ENCODE measurements at places on chromosomes 13 and 19. TPM values are rescaled to one million over a fixed set of nuclear protein-coding genes. Genes with fewer than 3 reads are reported as not detected.
A peak's percentile ranks its signal among the peaks of the same experiment; 100 is the strongest.

DNA sequence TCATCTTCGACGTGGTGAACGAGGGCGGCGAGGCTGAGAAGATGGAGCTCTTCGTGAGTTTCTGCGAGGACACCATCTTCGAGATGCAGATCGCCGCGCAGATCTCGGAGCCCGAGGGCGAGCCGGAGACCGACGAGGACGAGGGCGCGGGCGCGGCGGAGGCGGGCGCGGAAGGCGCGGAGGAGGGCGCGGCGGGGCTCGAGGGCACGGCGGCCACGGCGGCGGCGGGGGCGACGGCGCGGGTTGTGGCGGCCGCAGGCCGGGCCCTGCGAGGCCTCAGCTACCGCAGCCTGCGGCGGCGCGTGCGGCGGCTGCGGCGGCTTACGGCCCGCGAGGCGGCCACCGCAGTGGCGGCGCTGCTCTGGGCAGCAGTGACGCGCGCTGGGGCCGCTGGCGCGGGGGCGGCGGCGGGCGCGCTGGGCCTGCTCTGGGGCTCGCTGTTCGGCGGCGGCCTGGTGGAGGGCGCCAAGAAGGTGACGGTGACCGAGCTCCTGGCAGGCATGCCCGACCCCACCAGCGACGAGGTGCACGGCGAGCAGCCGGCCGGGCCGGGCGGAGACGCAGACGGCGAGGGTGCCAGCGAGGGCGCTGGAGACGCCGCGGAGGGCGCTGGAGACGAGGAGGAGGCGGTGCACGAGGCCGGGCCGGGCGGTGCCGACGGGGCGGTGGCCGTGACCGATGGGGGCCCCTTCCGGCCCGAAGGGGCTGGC, 52.6 kb downstream of the MAP4K1 start:
- peak overlapping the region; percentile 32 for H3K27ac ChIP-seq
- H3K36me3 ChIP-seq = no peaks in the 10 kb centered on the region
- H3K27me3 ChIP-seq = no peaks in the 10 kb centered on the region
- H3K4me1 ChIP-seq = peaks cover 7% of the 10 kb centered on the region

GRCh38 chr19:3547301-3547731, 8.3 kb downstream of the TEKTIP1 start:
- H3K4me3 ChIP-seq = no peak overlapping the region
- no peaks in the 10 kb centered on the region for H3K27me3 ChIP-seq
- no peak overlapping the region for H3K27ac ChIP-seq
- DNase-seq = no peak

GRCh38 chr19:8610936-8611300, 403 bp upstream of the ADAMTS10 start:
- peak overlapping the region; percentile 42 for H3K4me3 ChIP-seq
- H3K27ac ChIP-seq = no peak overlapping the region
- H3K27me3 ChIP-seq = no peaks in the 10 kb centered on the region
- peaks cover 12% of the 10 kb centered on the region for H3K4me1 ChIP-seq
- no peak for DNase-seq
- no peaks in the 10 kb centered on the region for H3K36me3 ChIP-seq

DNA sequence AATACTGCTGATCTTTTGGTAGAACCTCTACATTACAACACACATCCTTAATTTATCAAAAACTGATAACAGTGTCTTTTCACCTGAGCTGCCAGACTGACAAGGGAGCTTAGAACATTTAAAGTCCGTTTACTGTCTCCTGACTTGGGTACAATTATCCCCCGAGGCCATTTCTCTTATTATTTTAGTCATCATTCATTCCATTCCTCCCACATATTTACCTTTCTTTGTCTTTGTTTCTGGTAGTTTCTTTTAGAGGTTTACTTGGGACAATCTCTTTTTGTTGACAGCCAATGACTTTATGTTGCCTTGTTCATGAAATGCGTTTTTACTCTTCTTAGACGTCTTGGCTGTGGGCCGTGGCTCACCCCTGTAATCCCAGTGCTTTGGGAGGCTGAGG, 186.9 kb downstream of the PCCA start:
- DNase-seq = no peak
- H3K4me3 ChIP-seq = no peak overlapping the region
- H3K36me3 ChIP-seq = no peaks in the 10 kb centered on the region
- H3K27ac ChIP-seq = no peak overlapping the region
- no peaks in the 10 kb centered on the region for H3K4me1 ChIP-seq

DNA sequence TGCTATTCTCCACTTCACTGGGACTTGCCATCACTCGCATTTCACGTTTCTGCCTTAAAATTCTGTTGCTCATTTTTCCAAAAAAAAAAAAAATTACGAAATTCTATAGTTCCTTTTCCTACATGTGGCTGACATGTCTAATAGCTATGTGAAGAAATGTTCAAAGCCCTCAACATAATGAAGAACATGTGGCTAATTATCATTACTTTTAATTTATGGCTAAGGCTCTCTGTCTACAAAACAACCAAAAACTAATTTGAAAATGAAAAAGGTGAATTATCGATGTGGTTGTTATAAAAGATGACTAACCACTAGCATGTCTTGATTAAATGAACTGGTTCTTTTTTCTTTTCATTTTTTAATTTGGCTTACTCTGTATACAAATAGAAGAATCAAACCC, 940.0 kb downstream of the EFNB2 start:
- no peaks in the 10 kb centered on the region for H3K27me3 ChIP-seq
- H3K4me3 ChIP-seq = no peak overlapping the region
- no peak for DNase-seq
- no peaks in the 10 kb centered on the region for H3K4me1 ChIP-seq

GRCh38 chr13:92224825-92225224, 826.4 kb downstream of the GPC5 start:
- no peaks in the 10 kb centered on the region for H3K4me1 ChIP-seq
- no peaks in the 10 kb centered on the region for H3K27me3 ChIP-seq
- no peak for DNase-seq
- H3K36me3 ChIP-seq = no peaks in the 10 kb centered on the region
- H3K27ac ChIP-seq = no peak overlapping the region

DNA sequence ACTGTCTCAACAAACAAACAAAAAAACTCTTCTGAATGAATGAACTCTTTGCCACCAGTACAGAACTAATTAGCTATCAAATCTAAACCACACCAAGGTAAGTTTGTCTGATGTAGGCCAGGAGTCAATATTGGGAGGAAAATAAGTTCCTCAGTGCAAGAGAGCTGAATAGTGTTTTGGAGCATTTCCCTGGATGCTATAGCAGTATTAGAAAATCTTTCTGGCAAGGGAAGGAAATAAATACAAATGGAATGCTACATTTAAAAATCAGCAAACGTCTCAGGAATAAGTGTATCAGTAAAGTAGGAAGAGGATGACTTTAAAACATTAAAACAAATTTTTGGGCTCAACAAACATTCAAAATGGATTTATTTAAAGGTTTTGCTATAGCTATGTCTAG, 81.3 kb upstream of the TMTC4 start:
- DNase-seq = no peak
- no peak overlapping the region for H3K4me3 ChIP-seq
- no peaks in the 10 kb centered on the region for H3K4me1 ChIP-seq
- no peaks in the 10 kb centered on the region for H3K36me3 ChIP-seq
- H3K27me3 ChIP-seq = no peaks in the 10 kb centered on the region

Gene BLOC1S3
- 21.8 TPM for total RNA-seq

DNA sequence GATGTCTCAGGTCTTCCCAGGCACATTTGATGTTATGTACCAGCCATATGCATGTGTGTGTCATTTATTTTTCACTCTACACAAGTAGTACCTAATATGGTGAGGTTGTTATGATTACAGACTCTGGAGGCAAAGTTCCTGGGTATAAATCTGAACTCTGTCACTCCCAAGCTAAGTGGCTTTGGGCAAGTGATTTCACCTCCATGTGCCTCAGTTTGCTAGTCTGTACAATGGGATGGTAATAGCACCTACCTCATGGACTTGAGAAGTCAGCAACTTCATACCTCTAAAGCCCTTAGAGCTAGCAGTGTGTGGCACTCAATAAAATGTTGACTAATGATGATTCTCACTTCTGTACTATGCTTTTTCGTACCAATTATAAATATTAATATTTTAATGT, 3.9 kb upstream of the CATSPERG start:
- H3K4me3 ChIP-seq = no peak overlapping the region
- H3K27me3 ChIP-seq = no peaks in the 10 kb centered on the region
- peaks cover 4% of the 10 kb centered on the region for H3K4me1 ChIP-seq
- H3K27ac ChIP-seq = no peak overlapping the region
- H3K36me3 ChIP-seq = no peaks in the 10 kb centered on the region

- no peak for DNase-seq
- no peaks in the 10 kb centered on the region for H3K27me3 ChIP-seq
- no peak overlapping the region for H3K27ac ChIP-seq
- no peaks in the 10 kb centered on the region for H3K4me1 ChIP-seq
These were observed 3.2 kb downstream of the ZNF230 start for GRCh38 chr19:44005973-44006372.

DNA sequence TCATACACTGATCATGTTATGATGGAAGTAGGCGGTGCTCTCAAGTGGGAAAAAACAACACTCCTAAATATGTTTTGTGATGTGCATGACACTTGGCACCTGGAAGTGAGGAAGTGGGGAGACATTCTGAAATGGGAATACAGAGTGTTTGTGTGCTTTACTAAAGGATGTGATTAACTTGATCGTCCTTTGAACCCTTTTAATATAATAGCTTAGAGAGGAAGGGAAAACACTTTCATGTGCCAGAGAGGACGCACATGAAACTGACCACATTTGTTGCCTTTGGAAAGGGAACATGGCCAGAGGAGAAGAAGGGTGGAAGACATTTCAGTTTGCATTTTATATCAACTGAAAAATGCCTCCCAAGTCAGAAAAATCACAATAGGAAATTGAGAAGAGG, 31.4 kb downstream of the SMAD9 start:
- H3K36me3 ChIP-seq = no peaks in the 10 kb centered on the region
- no peaks in the 10 kb centered on the region for H3K27me3 ChIP-seq
- H3K4me1 ChIP-seq = no peaks in the 10 kb centered on the region
- DNase-seq = no peak
- H3K4me3 ChIP-seq = no peak overlapping the region

DNA sequence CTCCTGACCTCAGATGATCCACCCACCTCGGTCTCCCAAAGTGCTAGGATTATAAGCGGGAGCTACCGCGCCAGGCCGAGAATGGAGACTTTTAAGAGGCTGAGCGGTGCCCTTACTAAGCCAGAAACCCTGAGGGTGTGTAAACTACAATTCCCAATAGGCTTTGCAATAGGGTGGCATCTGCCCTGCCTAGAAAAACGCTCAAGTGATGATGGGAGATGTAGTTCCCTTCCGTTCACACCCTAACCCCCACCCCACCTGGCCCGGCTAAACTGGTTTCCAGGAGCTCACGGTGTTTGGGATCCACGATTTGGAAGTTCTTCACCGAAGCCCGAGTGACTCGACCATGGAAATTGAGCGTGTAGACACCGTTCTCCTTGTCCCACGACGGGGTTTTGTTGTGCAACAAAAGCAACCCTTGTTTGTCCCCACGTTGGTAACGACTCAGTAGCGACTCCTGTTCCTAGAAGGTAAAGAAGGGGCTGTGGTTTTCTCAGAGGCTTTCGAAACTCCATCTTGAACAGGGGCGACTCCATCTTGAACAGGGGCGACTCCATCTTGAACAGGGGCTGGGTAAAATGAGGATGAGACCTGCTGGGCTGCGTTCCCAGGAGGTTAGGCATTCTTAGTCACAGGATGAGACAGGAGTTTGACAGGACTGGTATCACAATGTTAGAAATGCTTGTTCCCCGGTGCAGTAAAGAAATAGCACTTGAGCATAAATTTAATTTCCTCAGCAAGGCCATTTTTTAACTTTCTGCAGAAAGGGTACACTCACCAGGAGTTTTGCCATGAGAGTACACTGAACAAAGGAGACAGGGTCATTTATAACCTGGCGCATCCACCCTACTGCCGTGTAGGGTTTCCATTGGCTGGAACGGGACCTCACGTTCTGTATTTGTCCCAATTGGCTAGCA, 9.8 kb downstream of the PPP1R15A start:
- DNase-seq = no peak
- H3K4me3 ChIP-seq = no peak overlapping the region
- no peaks in the 10 kb centered on the region for H3K36me3 ChIP-seq
- H3K4me1 ChIP-seq = peaks cover 5% of the 10 kb centered on the region

Gene KLF5
- total RNA-seq = 1.5 TPM

- no peaks in the 10 kb centered on the region for H3K27me3 ChIP-seq
- peak overlapping the region; percentile 63 for H3K27ac ChIP-seq
- no peak for DNase-seq
- no peaks in the 10 kb centered on the region for H3K36me3 ChIP-seq
- H3K4me3 ChIP-seq = no peak overlapping the region
These were observed 189.6 kb downstream of the ABCC4 start for GRCh38 chr13:95111608-95112007.

DNA sequence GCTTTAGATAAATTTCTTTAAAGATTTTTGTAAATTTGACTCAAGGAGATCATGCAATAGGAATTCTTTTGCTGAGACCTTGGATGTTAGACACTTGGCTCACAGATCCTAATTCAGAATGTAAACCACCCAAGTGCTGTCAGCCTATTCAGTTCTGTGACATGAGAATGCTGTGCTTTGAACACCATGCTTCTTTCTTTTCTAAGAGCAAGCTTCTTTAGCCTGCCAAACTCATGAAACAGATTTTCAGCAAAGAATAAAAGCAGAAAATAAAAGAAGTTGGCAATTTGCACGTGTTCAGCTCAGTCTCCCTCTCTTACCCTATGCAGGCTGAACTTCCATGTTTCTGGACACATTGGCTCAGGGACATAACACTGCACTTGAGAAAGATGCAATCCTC, 845.8 kb downstream of the UQCRFS1 start:
- H3K4me3 ChIP-seq = no peak overlapping the region
- no peaks in the 10 kb centered on the region for H3K4me1 ChIP-seq
- no peaks in the 10 kb centered on the region for H3K36me3 ChIP-seq
- no peak overlapping the region for H3K27ac ChIP-seq
- no peaks in the 10 kb centered on the region for H3K27me3 ChIP-seq
- DNase-seq = no peak

GRCh38 chr19:17784201-17785008, 10.5 kb upstream of the B3GNT3 start:
- no peak for DNase-seq
- no peaks in the 10 kb centered on the region for H3K36me3 ChIP-seq
- H3K27ac ChIP-seq = no peak overlapping the region
- 0 out of 2 replicates have a peak, but pooled peaks cover 3% of the 10 kb centered on the region for H3K4me1 ChIP-seq
- H3K4me3 ChIP-seq = no peak overlapping the region

GRCh38 chr13:98144801-98145350, 2.0 kb downstream of the FARP1 start:
- H3K36me3 ChIP-seq = no peaks in the 10 kb centered on the region
- H3K27ac ChIP-seq = peak overlapping the region; percentile 84
- no peak for DNase-seq
- peak overlapping the region; percentile 69 for H3K4me3 ChIP-seq
- peaks cover 23% of the 10 kb centered on the region for H3K4me1 ChIP-seq

- no peaks in the 10 kb centered on the region for H3K36me3 ChIP-seq
- no peak overlapping the region for H3K4me3 ChIP-seq
- H3K27ac ChIP-seq = no peak overlapping the region
- DNase-seq = no peak
These were observed 413.9 kb downstream of the SLITRK5 start for GRCh38 chr13:88085036-88085435.

GRCh38 chr13:36297366-36298338, at the start of gene CCDC169:
TSS of gene CCDC169 (minus strand) at chr13:36297814. CDS start at chr13:36297719, 95 bp downstream.
- no peaks in the 10 kb centered on the region for H3K27me3 ChIP-seq
- DNase-seq = no peak
- H3K36me3 ChIP-seq = no peaks in the 10 kb centered on the region
- H3K4me3 ChIP-seq = peak within 1 kb of the TSS; percentile 82

GRCh38 chr13:67259208-67259607, 29.1 kb upstream of the PCDH9 start:
- H3K27ac ChIP-seq = no peak overlapping the region
- H3K4me3 ChIP-seq = no peak overlapping the region
- no peaks in the 10 kb centered on the region for H3K27me3 ChIP-seq
- H3K4me1 ChIP-seq = no peaks in the 10 kb centered on the region
- no peaks in the 10 kb centered on the region for H3K36me3 ChIP-seq
- DNase-seq = no peak

Gene ADAMTSL5
- 20.6 TPM for total RNA-seq

Gene ALOX5AP
- total RNA-seq = 2.1 TPM

Measured in Panc1 (cell line).